ENCODE measurements at places on chromosomes 6 and 20.

DNA sequence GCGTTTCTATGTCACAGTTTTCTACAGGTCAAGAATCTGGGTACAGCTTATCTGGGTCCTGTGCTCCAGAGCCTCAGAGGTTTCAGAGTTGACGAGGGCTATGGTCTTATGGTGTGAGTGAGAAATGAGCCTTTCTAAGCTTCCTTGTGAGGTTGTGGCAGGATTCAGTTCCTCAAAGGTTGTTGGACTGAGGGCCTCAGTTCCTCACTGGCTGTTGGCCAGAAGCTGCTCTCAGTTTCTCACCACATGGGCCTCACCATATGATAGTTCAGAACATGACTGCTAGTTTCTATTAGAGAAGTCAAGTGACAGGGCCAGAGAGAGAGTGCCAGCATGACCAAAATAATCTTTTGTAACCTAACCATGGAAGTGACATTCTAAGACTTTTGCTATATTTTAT lies 96.1 kb downstream of the NUS1 start:
- no peak for DNase-seq

- no peak for DNase-seq
Observed at GRCh38 chr20:31838646-31839292, 6.6 kb downstream of the FOXS1 start.

DNA sequence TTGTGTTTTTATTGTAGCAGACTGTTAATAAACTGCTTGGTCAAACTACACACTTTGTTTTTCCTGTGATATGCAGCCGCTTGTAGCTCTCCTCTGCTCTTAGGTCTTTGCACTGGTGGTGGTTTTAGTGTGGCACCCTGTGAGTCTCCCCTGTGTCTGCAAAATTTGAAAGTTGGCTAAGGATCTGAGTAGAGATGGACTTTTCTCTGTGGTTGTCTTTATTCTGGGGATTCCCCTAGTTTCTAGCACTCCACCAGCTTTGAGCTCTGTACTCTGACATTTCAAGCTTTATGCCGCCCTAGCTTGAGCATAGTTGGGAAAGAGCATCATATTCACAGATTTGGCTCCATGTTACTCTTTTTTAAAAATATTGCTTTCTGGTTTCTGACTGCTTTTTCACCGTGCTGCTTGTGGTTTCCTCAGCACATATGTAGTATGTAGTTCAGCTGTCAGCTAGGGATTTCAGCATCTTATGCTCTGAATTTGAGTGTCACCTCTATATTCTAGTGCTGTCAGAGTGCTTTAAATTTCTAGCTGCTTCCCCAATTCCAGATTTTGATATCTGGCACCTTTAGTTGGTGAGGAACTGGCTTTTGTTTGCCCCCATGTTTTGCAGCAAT lies 25.4 kb downstream of the CDYL start:
- no peak for DNase-seq

- DNase-seq: no peak
Observed at GRCh38 chr20:18403269-18403668, 63.6 kb downstream of the DZANK1 start.

- DNase-seq: no peak
Observed at GRCh38 chr20:32564921-32565734, 20.0 kb downstream of the NOL4L start.

GRCh38 chr6:90336388-90336947 lies 39.8 kb upstream of the BACH2 start:
- DNase-seq: no peak

GRCh38 chr20:63116412-63117106 lies 99.4 kb downstream of the YTHDF1 start:
- DNase-seq: no peak

- DNase-seq: no peak
Observed at GRCh38 chr6:149035766-149036165, 281.7 kb upstream of the TAB2 start.

DNA sequence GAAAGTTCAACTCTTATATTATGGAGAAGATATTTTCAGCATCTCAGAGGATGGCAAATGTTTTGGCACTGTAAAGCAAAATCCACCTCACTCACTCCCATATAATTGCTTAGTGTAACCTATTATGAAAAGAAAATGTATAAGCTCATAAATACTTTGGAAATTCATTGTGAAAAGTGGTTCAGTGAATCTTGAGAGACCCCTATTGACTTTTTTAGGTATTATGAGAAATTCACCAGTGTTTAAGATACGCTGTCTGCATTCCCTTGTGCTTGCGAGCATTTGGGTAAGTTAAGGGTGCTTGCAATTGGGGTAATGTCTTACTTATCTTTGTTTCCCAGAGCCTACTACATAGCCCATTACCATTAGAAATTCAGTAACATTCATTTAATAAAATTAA lies 66.3 kb upstream of the BMP5 start:
- no peak for DNase-seq

DNA sequence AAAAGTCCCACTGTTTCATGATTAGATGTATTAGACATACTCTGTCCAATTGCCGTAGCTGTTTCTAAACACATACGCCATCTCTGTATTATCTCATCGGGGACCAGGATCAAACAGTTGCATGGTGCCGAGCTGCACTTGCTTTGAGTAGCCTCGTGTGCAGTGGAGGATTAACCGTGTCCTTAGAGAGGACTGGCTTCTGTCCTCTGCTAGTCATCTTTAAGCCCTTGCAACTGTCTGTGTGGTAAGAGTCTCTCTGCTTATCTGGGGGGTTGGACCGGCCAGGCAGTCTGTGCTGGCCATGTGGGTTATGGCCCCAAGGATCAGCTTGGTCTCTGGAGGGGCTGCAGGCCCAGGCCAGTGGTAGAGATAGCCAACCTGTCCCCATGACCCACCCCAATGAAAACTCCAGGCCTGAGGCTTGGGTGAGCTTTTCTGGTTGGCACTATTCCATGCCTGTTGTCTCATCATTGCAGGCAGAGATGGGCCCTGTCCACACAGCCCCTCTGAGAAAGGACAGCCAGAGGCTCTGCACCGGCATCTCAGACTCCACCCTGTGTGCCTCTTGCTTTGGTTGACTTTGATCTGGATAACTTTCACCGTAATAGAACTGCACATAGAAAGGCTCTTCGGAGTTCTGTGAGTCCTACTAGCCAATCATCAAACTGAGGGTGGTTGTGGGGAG lies 137.3 kb upstream of the SNX9 start:
- no peak for DNase-seq

GRCh38 chr6:149397384-149397783 lies 2.7 kb upstream of the SUMO4 start:
- DNase-seq: no peak

Measured in stimulated activated CD4-positive, alpha-beta T cell treated with anti-CD3 and anti-CD28 coated beads, Interleukin-1b, Interleukin-23, amount 100 ng/mL, for 24 hours (primary cell).